GM23248 (cell line): ENCODE measurements at places on chromosomes 11 and 22. TPM values are rescaled to one million over a fixed set of nuclear protein-coding genes. Genes with fewer than 3 reads are reported as not detected.
A peak's percentile ranks its signal among the peaks of the same experiment; 100 is the strongest.

- DNase-seq, result no peak
These were observed 47.0 kb downstream of the CDPF1 start for GRCh38 chr22:46202897-46203600.

GRCh38 chr22:29265929-29266328 is 1.9 kb downstream of the RHBDD3 start:
- no peak for DNase-seq

- peak; percentile 20 for DNase-seq
These were observed 15.9 kb upstream of the NFRKB start for GRCh38 chr11:129911298-129911697.

B4GALNT4 gene
- 16.5 and 24.7 TPM in 2 replicates for total RNA-seq

NTM gene
- total RNA-seq, result 23.1 and 25.9 TPM in 2 replicates

TMEM191B gene
- total RNA-seq, result not detected in 2 replicates

ALX4 gene
- not detected in 2 replicates for total RNA-seq

RFPL1 gene
- total RNA-seq, result not detected in 2 replicates

PKNOX2 gene
- 0.51 and 0.76 TPM in 2 replicates for total RNA-seq
